ENCODE measurements at places on chromosomes 12 and 14.

- no peak for DNase-seq
Observed at GRCh38 chr14:31059152-31059924, 33.2 kb upstream of the STRN3 start.

GRCh38 chr14:61647704-61648103 lies 47.6 kb upstream of the HIF1A start:
- no peak for DNase-seq

- DNase-seq, result no peak
Observed at GRCh38 chr14:52253503-52253902, 14.0 kb upstream of the PTGDR start.

GRCh38 chr12:67524861-67525616 lies 123.5 kb upstream of the DYRK2 start:
- DNase-seq, result no peak

DNA sequence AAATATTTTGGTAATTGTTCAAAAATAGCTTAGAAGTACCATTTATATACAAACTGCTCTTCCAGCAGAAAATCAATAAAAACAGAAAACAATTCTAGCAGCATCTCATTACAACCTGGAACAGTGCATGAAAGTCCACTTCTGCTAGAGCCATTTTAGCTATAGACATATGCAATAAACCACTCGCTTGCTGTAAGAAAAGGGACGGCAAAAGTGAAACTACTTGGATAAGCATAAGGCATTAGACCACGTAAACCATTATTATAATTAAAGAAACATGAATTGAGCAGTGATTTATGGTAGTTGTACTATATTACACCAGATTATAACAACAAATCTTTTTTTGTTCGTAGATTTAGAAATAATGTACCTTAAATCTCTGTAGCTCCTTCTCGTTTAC lies 48.7 kb downstream of the LRIG3 start:
- DNase-seq, result no peak

DNA sequence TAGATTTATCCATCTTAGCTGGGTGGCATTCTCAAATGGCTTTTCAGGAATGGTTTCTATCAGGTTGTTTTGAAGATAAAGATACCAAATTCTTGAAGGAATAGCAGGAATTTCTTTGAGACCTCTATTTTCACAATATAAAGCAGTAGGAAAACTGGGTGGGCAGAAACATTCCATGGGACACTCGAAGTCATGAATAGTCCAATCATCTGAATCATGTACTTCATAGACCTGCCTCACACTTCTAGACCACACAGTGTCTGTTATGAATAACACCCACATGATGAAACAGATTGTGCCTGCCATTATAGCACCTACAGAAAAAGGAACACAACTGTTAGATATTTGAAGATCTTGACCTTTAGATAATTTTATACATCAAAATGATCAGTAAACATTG lies 1.8 kb downstream of the KERA start:
- DNase-seq, result no peak

- DNase-seq, result no peak
Observed at GRCh38 chr12:49750027-49750995, 9.0 kb downstream of the TMBIM6 start.

DNA sequence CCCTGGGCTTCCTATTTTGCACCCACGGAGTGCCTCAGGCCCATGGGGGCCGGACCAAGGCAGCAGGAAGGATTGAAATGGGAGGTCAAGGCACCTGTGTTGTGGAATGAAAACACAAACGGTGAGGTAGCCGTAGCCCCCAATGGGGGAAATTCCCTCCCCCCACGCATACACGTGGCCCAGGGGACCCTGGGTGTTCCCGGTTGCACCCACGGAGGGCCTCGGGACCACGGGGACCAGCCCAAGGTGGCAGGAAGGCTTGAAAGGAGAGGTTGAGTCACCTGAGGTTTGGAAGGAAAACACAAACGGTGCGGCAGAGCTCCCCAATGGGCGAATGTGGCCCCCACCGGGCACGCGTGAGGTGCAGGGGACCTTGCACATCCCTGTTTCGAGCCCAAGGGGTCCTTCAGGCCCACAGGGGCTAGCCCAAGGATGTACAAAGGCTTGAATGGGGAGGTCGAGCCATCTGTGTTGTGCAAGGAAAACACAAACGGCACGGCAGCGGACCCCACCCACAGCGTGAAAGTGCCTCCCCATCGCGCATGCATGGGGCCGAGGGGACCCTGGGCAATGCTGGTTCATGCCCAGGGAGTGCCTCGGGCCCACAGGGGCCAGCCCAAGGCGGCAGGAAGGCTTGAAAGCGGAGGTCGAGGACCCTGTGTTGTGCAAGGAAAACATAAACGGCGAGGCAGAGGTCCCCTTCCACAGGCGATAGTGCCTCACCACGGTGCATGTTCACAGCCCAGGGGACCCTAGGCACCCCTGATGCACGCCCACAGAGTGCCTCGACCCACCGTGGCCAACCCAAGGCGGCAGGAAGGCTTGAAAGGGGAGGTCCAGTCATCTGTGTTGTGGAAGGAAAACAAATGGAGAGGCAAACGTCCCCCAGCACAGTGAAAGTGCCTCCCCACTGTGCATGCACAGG lies 376.7 kb downstream of the ALG10 start:
- DNase-seq, result no peak

- no peak for DNase-seq
Observed at GRCh38 chr12:5500331-5500659, 68.4 kb downstream of the NTF3 start.

DNA sequence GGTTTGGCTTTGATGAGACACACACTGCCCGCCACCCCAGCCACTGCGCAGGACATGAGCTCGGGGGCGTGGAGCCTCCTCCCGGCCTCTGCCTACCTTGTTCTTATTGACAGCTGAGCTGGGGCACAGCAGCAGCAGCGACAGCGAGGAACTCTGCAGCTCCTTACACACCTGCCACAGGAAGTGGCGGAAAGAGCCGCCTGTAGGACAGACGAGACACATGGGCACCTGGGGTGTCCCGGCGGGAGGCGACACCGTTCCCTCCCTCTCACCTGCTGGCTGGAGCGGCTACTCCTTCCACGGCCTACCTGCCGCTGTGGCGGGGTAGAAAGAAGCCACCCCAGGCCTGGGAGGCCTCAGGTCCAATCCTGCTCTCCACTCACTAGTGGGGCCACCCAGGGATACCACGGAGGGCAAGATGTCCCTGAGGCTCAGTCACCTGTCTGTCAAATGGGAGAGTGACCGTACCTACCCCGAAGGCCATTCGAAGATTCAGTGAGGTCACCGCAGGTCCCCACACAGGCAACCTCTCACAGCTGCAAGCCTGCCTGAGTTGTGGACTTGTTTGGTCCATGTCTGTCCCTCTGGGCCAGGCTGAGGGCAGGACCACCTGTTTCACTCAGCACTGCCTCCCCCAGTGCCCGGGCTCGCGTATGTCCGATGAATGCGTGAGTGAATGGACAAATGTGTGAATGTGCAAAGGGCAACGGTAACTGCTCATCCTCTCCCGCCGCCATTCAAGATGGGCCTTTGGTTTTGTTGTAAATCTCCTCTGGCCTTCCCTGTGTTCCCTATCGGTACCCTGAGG lies 42.6 kb downstream of the TRAFD1 start:
- DNase-seq, result no peak

- peak; percentile 16 for DNase-seq
Observed at GRCh38 chr14:77681196-77682157, 26.3 kb downstream of the ALKBH1 start.

DNA sequence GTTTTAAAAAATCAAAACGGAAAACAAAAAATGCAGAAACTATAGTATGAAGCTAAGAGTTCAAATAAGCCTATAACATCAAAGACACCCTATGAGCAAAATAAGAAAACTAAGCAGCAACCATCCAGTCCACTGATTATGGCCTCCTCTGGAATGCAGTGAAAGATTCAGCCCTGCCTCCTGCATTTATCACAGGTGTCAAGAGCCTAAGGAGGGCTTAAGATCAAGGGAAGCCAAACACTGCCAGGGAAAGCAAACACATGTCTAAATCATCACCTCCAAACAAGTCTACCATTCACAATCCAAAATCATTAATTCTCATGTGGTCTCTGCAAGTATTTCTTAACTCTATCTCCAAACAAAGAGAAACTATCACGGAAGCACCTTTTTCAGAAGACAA lies 28.4 kb downstream of the SARNP start:
- no peak for DNase-seq

DNA sequence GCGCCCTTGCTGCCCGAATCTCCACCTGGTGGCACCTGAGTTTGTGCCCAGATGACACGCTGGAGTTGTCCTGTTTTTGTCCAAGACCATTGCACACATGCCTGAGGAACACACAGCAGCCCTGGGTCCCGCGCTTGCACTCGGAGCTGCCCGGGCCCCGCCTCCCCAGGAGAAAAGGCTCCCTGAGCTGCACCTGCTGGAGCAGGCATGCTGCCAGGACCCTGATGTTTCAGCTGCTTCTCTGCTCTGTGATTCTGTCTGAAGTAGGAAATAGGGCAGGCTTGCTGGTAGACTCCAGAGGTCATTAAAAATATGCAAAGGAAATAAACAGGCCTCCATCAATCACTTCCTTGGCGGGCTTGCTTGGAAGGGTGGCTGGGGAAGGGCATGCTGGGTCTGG lies 271.6 kb downstream of the CACNA1C start:
- peak; percentile 99 for DNase-seq

GRCh38 chr12:105742567-105742874 lies 396.2 kb downstream of the NUAK1 start:
- no peak for DNase-seq
